ENCODE measurements at places on chromosomes 3 and 15.

GRCh38 chr3:113747283-113748046 lies 630 bp downstream of the ATP6V1A start:
- DNase-seq = no peak

- peak; percentile 78 for DNase-seq
Observed at GRCh38 chr3:195196266-195196665, 74.7 kb downstream of the XXYLT1 start.

DNA sequence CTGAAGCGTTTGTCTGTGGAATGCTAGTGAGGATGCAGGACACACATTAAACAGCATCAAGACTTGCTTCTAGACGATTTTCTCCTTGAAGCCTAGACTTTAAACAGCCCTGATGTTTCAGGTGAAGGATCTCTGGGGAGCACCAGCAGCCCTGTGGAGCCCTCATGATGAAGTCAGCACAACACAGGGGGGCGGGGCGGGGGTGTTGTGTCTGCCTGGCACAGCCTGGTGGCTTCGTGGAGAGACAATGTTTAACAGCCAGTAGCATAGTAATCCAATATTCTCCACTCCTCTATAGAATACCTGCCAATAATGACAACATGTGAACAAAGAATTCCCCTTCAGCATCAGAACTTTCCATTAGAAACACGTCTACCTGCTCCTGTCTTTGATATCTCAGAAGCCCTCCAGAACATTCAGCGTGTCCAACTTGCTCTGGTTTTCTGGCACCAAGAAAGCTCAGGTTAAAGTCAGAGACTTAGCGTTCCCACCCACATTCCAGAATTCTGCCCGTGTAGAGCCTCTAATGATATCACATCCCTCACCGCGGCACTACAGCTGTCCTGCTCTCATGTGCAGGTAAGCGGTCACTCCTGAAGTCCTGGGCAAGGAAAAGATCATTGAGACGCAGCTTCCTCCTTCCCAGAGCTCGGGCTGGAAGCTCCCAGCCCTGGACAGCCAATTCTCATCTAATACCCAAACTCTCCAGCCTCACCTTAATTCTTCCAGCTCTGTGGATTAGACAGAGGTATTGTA lies 98.0 kb downstream of the ATP10A start:
- no peak for DNase-seq

DNA sequence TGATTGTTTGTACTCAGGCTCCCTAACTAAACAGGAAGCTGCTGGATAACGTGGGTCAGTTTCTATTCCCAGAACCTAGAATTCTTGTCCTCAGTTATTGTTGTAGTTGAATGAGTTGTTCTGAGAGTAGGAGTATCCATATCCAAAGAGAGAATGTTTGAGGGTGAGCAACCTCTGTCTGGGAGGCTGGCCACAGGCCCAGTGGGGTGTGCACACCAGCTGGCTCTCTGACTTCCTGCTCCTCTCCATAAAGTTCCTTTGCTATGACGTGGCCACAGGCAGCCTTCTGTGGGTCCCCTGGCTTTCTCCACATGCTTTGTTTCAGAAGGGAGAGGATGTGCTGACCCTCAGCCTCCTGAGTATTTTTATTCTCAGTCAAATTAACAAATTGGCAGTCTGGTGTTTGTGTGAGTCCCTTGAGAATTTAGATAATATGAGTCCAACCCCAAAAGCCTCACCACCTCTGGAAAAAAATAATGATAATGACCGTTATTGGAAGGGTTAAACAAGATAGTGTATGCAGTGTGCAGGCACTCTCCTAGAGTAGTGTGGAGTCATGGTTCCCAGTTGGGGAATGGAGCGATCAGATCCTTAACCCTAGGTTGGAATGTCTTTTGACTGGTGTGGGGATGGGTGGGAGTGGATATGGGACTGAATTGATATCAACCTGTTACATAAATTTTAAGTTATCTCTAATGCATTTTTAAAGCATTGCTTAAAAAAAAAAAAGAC lies 47.6 kb upstream of the MED12L start:
- DNase-seq = peak; percentile 97

DNA sequence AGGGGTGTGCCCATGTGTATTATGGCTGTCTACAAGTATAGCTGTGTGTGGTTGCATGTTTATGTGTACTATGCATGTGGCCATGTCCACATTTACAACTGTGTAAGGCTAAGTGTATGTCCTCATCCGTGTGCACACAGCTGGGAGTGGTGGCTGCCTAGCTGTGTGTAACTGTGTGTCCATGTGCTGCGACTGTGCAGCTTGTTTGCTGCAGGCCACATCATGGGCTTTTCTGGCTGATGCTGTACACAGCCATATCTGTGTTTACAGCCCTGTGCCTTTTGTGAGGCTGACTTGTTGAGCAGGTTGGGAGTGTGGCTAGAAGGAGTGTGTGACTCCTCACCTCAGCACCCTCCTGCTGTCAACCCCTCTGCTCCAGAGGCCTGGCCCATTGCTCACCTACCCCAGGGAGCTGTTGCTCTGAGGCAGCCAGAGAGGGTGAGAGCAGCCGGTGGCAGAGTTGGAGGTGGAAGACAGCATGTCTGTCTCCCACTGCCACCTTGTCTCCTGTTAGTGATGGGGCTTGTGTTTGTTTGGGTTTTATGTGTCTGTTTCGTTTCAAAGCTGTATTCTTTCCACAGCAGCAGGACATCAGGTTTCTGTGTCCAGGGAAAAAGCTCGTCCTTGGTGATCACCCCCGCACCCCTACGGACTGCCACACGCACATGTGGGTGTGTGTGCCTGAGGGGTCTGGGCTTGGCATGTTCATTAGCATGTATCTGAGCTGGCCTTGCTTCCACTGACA lies 1.4 kb upstream of the GRM2 start:
- DNase-seq = no peak

GRCh38 chr15:52733696-52734255 lies 54.6 kb upstream of the ATOSA start:
- DNase-seq = no peak

DNA sequence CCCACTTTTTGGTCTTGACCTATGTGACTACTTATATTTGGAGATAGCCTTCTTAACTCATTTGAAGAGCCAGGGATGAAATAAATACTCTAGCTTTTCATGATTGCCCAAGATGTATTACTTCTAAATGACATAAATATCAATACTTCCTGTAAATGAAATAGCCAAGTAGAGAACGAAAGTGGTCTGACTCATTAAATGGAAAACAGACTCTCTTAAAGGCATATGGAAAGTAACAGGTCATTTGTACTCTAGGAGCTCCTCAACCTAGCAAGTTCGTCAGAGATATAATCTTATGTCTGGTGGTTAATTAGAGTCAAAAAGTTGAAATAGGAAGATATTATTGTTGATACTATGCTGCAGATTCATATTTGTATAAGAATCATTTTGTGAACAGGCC lies 1105.4 kb downstream of the TUSC7 start:
- DNase-seq = peak; percentile 24

DNA sequence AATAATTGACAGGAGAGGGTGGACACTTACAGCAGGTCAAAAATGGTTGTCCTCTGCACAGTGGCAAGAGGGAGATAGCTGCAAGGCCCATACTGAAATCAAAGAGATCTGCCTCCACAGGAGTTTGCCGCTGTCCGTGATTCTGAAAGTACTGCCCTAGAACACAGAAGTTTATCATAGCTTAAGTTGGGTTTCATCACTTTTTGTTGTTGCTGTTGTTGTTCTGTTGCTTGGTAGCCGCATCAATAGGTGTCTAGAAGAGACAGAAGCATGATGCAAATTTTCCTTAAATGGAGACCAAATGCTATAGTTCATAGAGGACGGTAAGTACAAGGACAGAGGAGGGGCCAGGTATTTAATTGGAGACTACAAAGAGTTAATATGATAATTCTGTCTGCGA lies 120.0 kb upstream of the MRPL3 start:
- DNase-seq = no peak

- DNase-seq = no peak
Observed at GRCh38 chr15:65839354-65839901, 29.9 kb upstream of the RAB11A start.

DNA sequence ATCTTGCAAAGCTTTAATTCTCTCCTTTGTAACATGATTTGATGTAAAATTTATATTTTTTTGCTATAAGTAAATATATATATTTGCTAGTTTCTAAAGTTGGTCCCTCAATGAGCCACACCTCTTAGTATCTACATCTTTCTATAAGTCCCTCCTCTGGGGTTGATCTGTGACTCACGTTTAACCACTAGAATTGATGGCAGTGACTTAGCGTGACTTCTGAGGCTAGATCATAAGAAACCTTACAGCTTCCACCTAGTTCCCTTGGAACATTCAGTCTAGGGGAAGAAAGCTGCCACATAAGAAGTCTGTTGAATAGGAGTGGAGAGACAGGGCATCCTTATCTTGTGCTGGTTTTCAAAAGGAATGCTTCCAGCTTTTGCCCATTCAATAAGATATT lies 56.6 kb upstream of the TNIK start:
- no peak for DNase-seq

DNA sequence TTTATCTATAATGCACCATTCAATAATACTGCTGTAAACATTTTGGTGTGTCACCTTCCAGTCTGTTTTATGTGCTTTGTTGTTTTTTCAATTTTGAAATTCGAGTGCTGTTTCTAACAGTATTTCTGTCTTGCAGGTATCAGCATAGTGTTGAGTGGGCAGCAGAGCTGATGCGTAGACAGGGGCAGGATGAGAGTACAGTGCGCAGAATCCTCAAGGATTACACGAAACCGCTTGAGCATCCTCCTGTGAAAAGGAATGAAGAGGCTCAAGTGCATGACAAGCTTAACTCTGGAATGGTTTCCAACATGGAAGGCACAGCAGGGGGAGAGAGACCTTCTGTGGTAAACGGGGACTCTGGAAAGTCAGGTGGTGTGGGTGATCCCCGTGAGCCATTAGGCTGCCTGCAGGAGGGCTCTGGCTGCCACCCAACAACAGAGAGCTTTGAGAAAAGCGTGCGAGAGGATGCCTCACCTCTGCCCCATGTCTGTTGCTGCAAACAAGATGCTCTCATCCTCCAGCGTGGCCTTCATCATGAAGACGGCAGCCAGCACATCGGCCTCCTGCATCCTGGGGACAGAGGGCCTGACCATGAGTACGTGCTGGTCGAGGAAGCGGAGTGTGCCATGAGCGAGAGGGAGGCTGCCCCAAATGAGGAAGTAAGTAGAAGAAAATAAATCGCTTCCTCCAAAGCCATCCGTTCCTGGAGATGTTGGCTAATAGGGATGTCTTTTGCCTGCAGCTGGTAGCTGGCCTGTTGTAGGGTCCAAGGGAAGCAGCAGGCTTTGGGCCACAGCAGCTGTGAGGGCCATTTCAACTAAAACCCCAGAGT lies 19.1 kb downstream of the TSEN2 start:
- peak; percentile 74 for DNase-seq
